NCI-H2081 (cell line): ENCODE measurements at places on chromosomes 13 and 19.

GRCh38 chr19:23071147-23071511 is 45.7 kb upstream of the ZNF730 start:
- DNase-seq, result no peak

DNA sequence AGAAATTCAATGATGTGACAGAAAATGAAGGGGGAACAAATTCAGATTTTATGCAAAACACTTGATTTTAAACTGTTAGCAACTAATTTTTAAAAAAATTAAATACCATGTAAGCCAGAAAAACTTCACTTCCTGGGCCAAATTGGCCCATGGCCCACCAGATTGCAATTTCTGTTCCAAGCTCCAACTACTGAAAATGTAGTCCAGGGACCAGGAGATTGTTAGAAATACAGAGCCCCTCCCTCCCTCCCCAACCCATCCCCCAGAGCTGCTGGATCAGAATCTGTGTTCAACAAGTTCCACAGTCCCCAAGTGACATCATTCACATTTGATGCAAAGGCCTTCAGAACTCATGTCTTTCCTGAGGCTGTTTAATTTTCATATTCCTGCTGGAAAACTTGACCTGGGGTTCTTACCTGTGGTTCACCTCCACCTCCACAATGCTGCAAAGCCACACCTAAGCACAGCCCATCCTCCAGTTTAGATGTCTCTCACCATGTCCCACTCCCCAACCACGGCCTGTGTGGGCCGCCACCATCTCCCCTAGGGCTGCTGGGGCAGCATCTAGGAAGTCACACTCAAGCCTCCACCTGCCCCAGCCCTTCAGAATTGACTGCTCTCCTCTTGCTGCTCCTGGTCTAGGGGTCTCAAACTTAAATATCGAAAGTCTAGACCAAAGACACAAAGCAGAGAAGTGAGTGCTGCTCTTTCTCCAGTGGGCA is 482.0 kb downstream of the UQCRFS1 start:
- no peak for DNase-seq

DNA sequence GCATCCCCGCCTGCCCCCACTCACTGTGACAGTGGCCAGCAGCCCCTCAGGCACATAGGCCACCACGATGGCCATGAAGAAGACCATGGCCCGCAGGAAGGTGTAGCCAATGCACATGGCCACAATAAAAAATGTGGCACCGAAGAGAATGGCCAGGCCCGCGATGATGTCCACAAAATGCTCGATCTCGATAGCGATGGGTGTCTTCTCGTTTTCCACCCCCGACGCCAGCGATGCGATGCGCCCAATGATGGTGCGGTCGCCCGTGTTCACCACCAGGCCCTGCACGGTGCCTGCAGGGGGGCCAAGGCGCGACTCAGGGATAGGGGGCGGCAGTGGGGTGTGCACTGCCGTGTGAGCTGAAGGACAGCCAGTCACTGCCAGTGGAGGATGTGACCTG is 3.7 kb downstream of the ATP4A start:
- no peak for DNase-seq

DNA sequence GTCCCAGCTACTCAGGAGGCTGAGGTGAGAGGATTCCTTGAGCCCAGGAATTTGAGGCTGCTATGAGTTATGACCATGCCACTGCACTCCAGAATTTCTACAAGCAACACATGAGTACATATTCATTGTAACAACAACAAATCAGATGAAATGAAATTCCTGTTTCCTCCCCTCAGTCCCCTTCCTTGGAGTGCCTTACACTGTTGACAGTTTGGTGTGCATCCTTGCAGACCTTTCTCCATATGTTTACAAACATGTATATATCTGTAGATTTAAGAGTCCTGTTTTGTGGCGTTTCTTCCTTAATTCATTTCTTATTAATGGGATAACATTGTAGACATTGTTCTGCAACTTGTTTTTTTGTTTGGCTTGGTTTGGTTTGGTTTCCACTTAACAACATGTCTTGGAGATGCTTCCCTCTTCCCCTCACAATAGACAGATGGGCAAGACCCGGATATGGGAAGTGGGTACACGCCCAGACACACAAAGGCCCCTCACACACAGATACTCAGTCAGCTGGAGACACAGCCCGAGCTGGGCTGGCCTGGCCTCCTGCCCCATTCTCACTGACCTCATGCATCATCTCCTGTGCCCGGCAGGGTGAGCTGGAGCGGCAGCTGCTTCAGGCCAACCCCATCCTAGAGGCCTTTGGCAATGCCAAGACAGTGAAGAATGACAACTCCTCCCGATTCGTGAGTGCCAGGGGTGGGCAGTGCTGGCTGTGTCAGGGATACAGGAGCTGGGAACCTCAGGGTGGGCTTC is 21.7 kb downstream of the MYH14 start:
- DNase-seq, result no peak

DNA sequence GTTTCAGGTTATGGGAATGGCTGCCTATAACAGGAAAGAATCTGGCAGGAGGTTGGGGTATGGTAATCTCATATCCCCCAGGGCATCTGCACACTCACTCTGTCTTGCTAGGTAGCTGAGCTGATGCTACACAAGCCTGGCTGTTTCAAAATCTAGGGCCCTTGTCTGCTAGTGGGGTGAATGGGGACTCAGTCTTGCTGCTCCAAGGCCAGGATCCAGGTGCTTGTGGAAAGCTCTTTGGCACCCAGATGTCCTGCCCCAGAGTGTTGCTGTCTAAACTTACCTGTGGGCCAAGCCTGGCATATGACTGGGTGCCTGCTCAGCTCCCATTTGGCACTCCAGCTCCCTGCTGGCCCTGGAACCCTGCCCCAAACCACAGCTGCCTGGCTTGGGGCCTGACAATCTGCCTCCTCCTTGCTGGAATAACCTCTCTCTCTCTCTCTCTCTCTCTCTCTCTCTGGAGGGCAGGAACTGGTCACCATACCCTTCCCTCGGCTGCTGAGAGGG is 158.1 kb upstream of the TSC22D1 start:
- peak; percentile 27 for DNase-seq

GRCh38 chr19:5717215-5717935 is 2.6 kb downstream of the LONP1 start:
- no peak for DNase-seq

GRCh38 chr13:25507841-25508240 is 136.1 kb downstream of the ATP8A2 start:
- DNase-seq, result no peak

DNA sequence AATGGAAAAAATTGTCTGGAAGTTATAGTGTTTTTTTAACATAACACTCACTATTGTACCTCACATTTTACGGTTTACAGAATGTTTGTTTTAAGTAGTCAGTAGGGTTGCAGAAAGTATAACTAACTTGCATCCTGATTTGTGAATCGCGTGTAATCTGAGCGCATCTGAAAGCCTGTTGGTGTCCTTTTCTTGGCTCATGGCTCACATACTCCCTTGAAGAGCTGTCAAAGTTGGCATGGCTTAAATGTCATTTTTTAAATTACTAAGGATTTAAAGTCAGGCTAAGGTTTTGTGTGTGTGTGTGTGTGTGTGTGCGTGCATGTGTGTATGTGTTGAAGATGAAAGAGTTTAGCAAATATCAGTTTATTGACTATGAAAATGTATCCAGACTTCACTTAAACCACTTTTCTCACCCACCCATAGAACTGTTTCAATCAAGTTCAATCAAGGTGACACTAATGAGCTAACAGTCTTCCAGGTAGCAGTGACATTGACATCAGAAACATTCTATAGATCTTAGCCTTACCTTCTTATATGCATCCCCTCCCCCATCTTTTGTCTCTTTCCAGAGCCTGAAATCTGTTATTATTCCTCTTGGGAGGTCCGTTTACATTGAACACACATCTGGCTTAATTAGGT is 480.4 kb upstream of the SGCG start:
- peak; percentile 24 for DNase-seq
